GM23338 (cell line): ENCODE measurements at places on chromosomes 5 and 9.

DNA sequence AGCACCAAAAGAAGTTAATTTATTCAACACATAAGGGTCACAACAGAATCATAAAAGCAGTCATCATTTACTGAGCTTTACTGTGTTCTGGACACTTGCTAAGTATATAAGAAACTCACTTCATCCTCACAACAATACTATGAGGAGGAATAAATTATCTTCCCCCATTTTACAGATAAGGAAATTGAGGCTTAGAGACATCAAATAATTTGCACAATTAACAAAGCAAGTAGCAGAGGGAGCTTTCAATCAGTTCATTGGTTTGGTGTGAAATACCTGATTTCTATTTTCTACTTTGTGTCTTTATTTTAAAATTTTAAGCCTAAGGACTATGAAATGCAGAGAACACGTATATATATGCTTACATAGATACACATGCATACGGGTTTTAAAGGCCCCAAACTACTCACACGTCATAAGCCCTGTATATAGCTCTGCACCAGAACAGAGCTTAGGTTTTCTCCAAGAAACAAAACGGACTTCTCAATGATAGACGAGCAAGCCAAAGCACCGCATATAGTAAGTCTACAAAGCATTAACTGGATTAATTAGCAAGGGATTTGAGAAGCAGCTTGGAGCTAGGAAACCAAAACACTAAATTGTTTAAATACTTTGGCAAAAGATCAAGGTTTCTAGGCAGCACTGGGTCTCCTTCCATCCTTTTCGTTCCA, 95.6 kb downstream of the DENND1A start:
- no peak for DNase-seq

DNA sequence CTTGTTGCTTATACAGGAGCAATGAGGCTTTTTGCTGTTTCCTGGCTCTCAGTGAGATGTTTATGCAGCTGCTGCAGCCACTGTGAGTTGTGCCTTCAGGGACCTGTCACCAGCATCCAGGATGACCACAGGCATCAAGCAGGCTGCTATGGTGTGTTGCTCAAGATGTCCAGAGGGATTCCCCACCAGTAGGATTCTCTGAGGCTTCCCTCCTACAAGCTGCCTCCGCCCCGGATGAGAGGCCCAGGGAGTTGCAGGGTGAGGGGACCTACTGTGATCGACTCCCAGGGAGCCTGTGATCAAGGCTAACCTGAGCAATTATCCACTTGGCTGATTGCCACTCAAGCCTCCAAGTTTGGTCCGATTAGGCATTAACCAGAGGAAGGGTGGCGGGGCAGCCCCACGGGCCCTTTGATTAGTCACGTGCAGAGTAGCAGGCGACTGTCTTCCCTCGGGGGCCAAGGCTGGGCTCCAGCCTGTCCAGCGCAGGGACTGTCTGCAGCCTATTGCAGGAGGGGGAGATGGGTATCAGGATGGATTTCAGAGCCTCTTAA, 1.8 kb upstream of the FAT2 start:
- DNase-seq: no peak

- DNase-seq: no peak
These were observed 22.2 kb downstream of the FBXL7 start for GRCh38 chr5:15522187-15522520.

- DNase-seq: no peak
These were observed 88.1 kb downstream of the PAX5 start for GRCh38 chr9:36945999-36946398.

- peak; percentile 27 for DNase-seq
These were observed 54.2 kb downstream of the FNBP1 start for GRCh38 chr9:129988607-129989361.

GRCh38 chr5:75616971-75617621, 5.8 kb downstream of the ANKDD1B start:
- DNase-seq: no peak

GRCh38 chr5:61575103-61575502, 243.0 kb downstream of the ZSWIM6 start:
- no peak for DNase-seq

- no peak for DNase-seq
These were observed 46.6 kb downstream of the ATG10 start for GRCh38 chr5:82018462-82018861.

- no peak for DNase-seq
These were observed 94.0 kb downstream of the RCL1 start for GRCh38 chr9:4886698-4887097.

- no peak for DNase-seq
These were observed 318.1 kb upstream of the PIK3R1 start for GRCh38 chr5:67897431-67897830.

GRCh38 chr5:148949841-148950470, 112.9 kb downstream of the SH3TC2 start:
- DNase-seq: no peak

- no peak for DNase-seq
These were observed 44.1 kb upstream of the CDKN2B start for GRCh38 chr9:22053178-22053577.

DNA sequence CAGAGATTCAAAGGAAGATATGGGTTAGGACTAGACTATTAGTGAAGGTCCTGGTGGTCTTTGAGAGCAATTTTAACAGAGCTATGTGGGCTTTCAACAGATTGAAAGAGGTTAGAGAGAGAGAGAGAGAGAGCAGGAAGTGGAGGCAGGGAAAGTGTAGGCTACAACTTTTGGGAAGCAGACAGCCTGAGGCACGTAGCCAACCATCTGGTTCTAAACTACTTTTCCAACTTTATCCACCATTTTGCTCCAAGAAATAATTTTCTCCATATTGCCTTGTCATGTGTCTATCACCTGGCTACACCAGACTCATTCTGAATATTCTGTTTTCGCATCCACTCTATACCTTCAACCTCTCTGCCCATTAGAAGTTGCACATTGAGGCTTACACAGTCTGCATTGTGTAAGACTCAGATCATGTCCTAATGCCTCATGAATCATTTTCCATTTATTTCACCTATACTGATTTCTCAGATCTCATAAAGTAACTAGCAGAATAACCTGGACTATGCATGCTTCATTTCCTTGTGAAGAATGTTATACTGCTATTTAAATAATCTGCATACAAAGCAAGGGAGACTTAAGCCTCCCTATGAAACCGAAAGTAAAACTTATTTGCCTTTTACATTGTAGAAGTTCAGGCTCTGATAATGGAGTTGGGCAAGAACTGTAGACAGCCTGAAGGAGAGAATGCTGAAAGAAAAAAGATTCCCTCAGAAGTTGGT, 235.6 kb downstream of the ELAVL2 start:
- no peak for DNase-seq

DNA sequence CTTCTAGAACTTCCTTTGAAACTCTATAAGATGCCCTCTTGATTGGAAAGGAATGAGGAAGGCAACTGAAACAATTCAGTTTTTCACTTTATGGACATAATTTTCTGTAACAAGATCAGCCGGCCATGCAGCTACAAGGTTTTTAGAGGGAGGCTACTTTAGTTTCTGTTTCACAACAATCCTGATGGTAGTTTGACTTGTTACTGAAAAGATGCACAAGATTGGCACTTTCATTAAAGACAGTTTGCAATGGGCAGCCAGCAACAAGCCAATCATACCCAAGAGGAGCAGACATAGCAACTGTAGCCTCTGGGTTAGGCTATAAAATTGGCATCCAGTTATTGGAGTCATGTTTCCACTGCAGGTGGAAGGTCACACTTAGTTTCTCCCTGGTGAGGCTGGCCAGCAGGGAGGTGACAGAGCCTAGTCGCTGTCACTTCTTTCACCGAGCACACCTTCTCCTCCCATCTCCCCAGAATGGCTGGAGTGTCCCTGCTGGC, 74.3 kb upstream of the TGFBR1 start:
- DNase-seq: no peak

DNA sequence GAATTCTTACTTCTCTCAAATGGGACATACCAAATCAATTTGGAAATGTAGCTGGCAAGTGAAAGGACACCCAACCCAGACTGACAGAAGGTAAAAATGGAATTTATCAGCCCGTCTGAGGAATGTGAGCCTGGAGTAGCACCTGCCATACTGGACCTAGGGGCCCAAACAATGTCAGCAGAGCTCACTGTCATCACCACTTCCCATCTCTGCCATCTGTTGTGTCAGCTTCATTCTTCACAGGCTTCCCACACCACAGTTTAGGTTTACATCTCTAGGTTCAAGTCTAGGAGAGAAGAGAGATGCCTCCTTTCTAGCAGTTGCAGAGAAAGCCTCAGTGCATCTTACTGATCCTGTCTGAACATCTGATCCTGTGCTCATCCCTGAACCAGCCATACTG, 222.4 kb downstream of the DOCK8 start:
- no peak for DNase-seq

GRCh38 chr9:13354733-13355132, 75.2 kb upstream of the MPDZ start:
- DNase-seq: no peak

DNA sequence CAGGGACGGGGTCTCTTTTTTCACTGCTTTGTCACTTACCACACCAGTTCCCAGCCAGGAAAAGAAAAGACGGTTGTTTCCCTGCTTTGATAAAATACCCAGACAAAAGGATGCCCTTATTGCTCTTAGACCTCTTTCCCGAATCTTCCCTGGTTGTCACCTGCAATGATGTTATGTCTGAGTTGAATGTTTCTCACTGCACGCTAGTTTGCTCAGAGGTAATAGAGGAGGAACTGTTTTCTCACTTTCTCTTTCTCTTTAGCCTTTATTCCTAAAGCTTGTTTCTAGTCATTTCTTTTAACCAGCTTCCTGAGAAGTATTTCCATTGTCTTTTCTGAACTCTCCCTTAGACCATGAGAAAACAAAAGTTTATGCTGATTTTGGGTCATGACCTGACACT, 32.9 kb downstream of the ACER2 start:
- no peak for DNase-seq

DNA sequence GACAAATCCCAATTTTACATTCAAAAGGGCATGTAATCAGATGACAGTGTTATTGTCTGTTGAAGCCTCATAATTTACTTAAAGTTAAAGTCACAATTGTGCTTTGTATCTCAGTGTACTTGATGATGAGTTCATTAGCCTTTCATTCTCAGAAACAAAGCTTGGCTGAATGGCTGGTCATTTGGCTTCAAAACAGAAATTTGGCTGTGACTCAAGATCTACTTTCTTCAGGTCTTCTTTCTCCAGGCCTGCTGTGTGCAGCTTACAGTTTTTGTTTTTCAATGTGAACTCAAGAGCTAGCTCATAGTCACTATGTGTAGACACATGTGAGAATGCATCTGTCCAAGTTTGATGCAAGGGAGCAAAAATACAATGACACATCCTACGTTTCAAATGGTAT, 2003.6 kb upstream of the WWC1 start:
- no peak for DNase-seq

DNA sequence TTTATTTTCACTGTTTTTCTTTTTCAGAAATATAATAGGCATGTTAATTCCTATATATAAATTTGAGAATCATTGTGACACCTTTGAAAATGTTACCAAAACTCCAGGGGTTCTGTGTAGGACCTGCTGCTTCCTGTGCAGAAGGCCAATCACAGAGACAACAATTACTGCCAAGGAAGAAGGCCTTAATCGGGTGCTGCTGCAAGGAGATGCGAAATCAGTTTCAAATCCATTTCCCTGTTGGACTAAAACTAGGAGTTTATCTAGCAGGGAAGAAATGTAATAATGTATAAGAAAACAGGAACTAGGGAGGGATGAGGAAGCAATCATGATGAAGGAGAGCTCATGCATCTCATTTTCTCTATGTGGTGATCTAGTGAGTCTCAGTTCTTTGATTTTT, 209.7 kb upstream of the NUDT12 start:
- no peak for DNase-seq

DNA sequence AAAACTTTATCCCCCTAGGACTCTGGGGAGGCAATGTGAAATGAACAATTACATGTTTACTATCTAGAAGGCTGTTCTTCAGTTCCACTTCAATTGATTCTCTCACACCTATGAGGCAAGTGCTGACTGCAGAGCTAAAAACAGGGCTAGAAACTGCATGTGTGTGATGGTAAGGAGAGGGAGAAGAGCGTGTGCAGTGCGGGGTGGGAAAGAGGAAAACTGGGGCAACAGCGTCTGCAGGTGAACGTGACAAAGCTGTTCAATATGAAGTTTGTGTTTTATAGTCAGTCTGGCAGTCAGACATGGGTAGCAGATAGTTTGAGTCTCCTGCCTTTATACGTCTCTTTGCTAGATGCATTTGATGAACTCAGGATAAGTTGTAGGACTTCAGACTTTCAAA, 6.6 kb upstream of the COMMD10 start:
- DNase-seq: no peak

- no peak for DNase-seq
These were observed 26.1 kb upstream of the KCNV2 start for GRCh38 chr9:2691212-2691611.

DNA sequence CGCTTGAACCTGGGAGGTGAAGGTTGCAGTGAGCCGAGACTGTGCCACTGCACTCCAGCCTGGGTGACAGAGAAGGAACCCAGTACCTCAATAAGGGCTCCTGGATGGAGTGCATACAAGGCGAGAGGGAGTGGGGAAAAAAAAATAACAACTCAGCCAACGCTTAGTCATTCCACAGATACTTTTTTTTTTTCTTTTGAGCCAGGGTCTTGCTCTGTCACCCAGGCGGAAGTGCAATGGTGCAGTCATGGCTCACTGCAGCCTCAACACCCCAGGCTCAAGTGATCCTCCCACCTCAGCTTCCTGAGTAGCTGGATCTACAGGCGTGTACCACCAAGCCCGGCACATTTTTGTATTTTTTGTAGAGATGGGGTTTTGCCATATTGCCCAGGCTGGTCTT, 59.5 kb upstream of the GGTA1 start:
- DNase-seq: no peak

DNA sequence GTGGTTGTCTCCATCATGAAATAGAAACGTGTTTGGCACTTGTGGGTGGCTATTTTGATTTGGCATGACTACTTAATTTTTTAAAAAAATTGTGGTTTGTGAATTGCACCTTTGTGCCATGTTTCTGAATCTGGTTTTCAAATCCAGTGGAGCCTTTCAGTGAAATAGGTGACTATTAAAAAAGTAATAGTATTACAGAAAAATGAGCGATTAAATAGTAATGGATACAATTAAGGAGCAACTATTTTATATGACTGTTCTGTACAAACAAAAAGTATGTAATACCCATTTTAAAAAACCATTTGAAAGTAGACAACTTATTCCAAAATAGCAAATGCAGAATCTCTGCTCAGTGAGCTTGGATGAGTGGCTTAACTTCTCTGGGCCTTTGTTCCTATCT, 3.0 kb downstream of the SOWAHA start:
- no peak for DNase-seq

GRCh38 chr9:32291370-32291769, 93.1 kb upstream of the ACO1 start:
- no peak for DNase-seq

DNA sequence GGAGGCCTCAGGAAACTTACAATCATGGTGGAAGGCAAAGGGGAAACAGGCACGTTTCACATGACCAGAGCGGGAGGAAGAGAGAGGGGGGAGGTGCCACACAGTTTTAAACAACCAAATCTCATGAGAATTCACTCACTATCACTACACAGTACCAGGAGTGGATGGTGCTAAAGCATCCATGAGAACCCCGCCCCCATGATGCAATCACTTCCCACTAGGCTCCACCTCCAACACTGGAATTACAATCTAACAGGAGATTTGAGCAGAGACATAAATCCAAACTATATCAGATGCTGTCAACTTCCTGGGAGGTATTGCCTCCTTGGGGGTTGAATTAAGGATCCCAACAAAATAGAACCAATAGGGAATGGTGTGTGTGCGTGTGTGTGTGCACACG, 407.1 kb downstream of the MED10 start:
- no peak for DNase-seq
